ENCODE measurements at places on chromosomes 1 and 21. TPM values are rescaled to one million over a fixed set of nuclear protein-coding genes. Genes with fewer than 3 reads are reported as not detected.

GRCh38 chr1:19359357-19359756 lies 47.2 kb downstream of the SLC66A1 start:
- H3K36me3 ChIP-seq: no peaks in the 10 kb centered on the region
- no peak overlapping the region for H3K4me3 ChIP-seq
- H3K27me3 ChIP-seq: no peaks in the 10 kb centered on the region
- H3K27ac ChIP-seq: peak overlapping the region; percentile 40
- DNase-seq: no peak

- no peaks in the 10 kb centered on the region for H3K27me3 ChIP-seq
- DNase-seq: no peak
- H3K4me1 ChIP-seq: no peaks in the 10 kb centered on the region
- no peaks in the 10 kb centered on the region for H3K36me3 ChIP-seq
- H3K4me3 ChIP-seq: no peak overlapping the region
Measured at GRCh38 chr1:99571092-99571734, 74.7 kb upstream of the PALMD start.

DNA sequence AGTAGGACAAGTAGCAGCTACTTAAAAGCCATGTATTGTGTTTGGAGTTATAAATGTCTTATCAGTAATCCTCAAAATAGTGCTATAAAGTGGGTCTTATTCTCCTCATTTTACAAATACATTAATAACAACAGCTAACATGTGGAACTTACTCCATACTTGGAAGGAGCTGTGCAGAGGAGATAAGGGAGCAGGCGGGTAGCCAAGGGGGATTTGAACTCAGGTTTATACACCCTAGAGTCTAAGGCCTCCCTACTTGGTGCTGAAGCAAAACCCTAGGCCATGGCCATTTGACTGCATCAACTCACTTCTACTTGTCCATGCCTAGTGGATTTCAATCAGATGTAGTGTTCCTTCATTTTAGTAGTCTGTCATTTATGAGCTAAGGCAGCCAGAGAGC lies 72.1 kb downstream of the LMO4 start:
- no peak overlapping the region for H3K4me3 ChIP-seq
- H3K27me3 ChIP-seq: no peaks in the 10 kb centered on the region
- H3K36me3 ChIP-seq: no peaks in the 10 kb centered on the region
- no peak for DNase-seq
- no peaks in the 10 kb centered on the region for H3K4me1 ChIP-seq

DNA sequence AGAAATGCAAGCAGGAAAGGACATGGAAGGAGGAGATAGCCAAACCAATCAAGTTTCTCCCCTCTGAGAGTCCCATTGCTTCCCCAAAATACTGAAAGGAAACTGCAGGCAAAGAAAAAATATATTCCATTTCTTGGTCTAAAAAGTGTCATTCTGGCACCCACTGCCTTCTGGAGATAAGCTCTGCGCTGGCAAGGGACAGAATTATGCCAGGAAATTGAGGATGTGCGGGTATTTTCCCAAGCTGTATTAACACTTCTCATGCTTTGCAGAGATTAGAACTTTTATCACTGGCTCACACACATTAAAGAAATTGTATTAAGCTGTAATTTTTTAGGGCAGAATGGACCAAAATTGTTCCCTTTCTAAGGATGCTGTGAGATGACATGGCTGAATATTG lies 381.2 kb upstream of the DUSP10 start:
- no peaks in the 10 kb centered on the region for H3K36me3 ChIP-seq
- no peak overlapping the region for H3K27ac ChIP-seq
- H3K27me3 ChIP-seq: no peaks in the 10 kb centered on the region
- no peaks in the 10 kb centered on the region for H3K4me1 ChIP-seq
- DNase-seq: no peak

DNA sequence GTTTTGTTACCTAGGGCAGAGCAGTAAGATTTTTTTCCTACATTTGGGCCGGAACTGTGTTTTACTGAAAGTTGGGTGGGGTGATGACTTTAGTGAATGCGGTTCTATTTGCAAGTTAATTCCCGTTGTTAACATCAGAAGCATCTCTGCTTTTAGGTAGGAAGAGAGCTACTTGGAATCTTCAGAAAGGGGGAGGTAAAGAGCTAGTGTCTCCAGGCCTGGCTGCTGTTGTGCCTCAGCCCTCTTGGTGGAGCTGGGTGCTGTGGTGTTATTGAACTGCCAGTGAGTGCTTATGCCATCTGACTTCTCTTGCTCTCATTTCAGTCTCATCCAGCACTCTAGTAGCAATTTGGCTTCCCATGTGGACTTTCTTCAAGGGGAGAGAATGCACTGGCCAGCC lies 3.4 kb downstream of the KDM4A start:
- no peak overlapping the region for H3K27ac ChIP-seq
- peaks cover 9% of the 10 kb centered on the region for H3K4me1 ChIP-seq
- no peak overlapping the region for H3K4me3 ChIP-seq
- no peaks in the 10 kb centered on the region for H3K27me3 ChIP-seq

GRCh38 chr21:28310711-28311110 lies 682.0 kb downstream of the LTN1 start:
- no peak overlapping the region for H3K27ac ChIP-seq
- H3K4me1 ChIP-seq: no peaks in the 10 kb centered on the region
- H3K36me3 ChIP-seq: peaks cover 4% of the 10 kb centered on the region
- no peaks in the 10 kb centered on the region for H3K27me3 ChIP-seq

The LAD1 gene
- total RNA-seq: not detected

The DENND2C gene
- total RNA-seq: 2.6 TPM

GRCh38 chr1:230067419-230067870 lies 407 bp downstream of the GALNT2 start:
- H3K27me3 ChIP-seq: no peaks in the 10 kb centered on the region
- no peak for DNase-seq
- no peaks in the 10 kb centered on the region for H3K36me3 ChIP-seq

DNA sequence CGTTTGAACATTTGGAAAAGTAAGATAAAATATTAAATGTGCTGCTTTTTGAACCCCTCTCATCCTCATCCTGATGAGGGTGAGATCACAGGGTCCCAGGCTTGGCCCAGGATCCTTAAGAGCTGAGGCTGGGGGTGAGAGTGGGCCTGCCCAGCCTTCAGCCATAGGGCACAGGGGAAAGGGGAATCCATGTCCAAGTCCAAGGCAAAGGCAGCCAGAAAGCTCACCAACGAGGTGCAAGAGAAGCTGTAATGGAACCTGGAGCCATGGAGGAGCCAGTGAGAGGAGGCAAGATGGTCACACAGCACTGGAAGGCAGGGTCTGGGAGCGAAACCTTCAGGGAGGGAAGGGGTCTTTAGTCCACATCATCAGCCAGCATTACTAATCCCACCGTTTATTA lies 191.9 kb downstream of the RRAGC start:
- no peak for DNase-seq
- H3K27me3 ChIP-seq: peaks cover 16% of the 10 kb centered on the region
- H3K4me3 ChIP-seq: no peak overlapping the region

DNA sequence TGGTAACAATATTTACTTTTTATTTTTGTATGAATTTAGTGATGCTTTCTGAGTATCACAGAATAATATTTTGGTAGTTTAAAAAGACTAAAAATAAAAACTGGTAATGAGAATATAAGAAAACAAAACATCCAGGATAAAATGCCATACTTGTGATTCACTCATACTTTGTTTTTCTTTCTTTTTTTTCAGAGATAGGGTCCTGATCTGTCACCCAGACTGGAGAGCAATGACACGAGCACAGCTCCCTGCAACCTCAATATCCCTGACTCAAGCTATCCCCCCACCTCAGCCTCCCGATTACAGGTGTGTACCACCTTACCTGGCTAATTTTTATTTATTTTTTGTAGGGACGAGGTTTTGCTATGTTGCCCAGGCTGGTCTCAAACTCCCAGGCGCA lies 64.2 kb upstream of the ADAM30 start:
- no peak overlapping the region for H3K4me3 ChIP-seq
- no peak for DNase-seq
- H3K36me3 ChIP-seq: peaks cover 7% of the 10 kb centered on the region
- no peak overlapping the region for H3K27ac ChIP-seq
- H3K4me1 ChIP-seq: peaks cover 11% of the 10 kb centered on the region
